AG04450 (cell line): ENCODE measurements at places on chromosomes 5 and 9.
A peak's percentile ranks its signal among the peaks of the same experiment; 100 is the strongest.

DNA sequence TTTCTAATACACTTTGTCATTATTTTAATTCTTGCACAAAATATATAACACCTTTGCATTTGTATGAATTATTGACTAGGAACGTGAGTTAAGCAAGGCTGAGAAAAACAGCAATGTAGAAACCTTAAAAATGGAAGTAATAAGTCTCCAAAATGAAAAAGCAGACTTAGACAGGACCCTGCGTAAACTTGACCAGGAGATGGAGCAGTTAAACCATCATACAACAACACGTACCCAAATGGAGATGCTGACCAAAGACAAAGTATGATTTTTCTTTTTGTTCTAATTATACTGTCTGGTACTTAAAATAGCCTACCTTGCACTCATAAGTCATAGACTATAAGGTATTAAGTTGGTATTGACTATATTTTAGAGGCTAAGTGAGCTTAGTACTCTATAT, 34.4 kb downstream of the RAD50 start:
- no peak for DNase-seq

DNA sequence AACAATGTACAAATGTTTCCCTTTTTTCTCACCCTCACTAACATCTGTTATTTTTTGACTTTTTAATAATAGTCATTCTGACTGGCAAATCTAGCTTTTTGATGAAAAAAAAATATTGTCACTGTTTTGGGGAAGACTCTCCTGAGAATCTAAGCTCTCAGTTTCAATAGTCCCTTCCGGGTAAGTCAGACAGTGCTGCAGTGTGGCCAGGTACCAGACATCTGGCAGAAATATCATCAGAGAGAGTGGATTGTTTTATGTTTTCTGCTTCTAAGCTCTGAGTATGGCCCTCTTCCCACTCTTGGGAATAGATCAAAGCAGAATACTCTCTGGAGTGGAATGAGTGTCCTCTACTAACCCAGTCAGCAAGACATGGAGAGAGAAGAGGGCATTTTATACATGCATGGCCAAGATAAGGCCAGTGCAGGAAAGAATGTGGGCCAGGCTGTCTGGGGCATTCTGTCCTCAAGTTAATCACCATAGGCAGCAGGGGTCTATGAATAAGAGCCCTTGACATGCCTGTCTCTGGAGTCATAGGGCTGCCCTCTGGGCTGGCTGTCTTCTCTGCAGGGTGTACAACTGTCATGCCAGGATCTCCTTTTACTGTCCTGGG, 38.5 kb upstream of the OR2S2 start:
- DNase-seq: no peak

DNA sequence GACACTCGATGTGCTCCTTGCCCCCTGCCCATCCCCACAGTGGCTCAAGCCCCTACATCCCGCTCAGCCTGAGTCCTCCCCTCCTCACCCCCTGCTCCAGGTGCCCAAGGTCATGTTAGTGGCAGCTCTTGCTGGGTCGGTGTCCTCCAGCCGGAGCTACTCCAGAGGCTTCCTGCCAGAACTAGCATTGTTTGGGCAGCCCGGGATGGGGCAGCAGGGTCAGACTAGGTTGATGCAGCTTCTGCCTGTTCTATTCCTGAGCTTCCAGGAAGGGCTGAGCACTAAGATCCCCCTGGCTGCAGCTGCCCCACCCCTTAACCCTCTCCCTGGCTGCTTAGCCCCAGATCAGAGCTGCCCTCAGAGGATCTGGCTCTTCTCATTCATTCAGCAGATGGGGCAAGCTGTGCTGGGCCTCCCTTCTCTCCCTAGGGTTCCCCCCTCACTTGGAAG, 671 bp downstream of the RGS14 start:
- no peak for DNase-seq

- no peak for DNase-seq
These were observed 856.4 kb upstream of the CDH6 start for GRCh38 chr5:30337084-30337573.

GRCh38 chr9:115743709-115744605, 409.6 kb upstream of the PAPPA start:
- DNase-seq: no peak

DNA sequence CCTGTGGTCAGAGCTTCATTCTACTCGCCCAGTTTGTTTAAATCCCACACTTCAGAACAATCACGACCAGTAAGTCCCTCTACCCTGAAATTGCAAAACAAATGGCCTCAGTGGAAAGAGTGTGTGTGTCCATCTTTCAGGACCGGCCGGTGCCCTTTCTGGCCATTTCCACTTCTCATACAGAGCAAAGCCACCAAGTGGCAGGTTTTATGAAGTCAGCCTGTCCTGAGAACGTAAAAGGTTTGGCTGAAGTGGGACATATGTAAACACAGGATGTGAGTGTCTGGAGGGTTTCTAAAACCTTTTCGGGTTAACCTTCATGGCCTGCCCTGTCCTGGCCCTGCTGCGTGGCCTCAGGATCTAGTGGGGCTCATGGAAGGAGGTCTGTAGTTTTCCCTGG, 24.7 kb downstream of the NXNL2 start:
- no peak for DNase-seq

GRCh38 chr9:36576866-36577265, 4.2 kb downstream of the MELK start:
- DNase-seq: no peak

DNA sequence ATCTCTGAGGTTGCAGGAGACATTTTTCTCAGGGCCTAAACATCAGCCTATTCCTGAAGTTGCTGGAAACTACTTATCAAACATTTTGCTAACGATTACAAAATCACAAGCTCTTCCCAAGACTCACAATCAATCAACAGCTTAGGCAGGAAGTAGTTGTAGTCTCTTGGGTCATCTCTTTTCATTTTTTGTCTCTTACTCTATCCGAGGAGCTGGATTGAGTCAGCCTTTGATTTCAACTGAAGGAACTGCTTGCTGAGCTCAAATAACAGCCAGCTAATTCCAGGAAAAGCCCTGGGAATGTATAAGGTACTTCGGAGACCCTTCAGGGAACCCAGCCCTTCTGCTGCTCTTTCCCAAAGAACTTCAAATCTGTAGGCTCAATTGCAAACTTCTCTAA, 398.9 kb downstream of the PLK2 start:
- DNase-seq: peak; percentile 23
